Activated CD4-positive, alpha-beta T cell treated with anti-CD3 and anti-CD28 coated beads, Interleukin-2, amount 50 U/mL, for 24 hours (primary cell): ENCODE measurements at places on chromosomes 11 and 22.

- DNase-seq = no peak
Measured at GRCh38 chr11:106086850-106087249, 9.4 kb downstream of the AASDHPPT start.

DNA sequence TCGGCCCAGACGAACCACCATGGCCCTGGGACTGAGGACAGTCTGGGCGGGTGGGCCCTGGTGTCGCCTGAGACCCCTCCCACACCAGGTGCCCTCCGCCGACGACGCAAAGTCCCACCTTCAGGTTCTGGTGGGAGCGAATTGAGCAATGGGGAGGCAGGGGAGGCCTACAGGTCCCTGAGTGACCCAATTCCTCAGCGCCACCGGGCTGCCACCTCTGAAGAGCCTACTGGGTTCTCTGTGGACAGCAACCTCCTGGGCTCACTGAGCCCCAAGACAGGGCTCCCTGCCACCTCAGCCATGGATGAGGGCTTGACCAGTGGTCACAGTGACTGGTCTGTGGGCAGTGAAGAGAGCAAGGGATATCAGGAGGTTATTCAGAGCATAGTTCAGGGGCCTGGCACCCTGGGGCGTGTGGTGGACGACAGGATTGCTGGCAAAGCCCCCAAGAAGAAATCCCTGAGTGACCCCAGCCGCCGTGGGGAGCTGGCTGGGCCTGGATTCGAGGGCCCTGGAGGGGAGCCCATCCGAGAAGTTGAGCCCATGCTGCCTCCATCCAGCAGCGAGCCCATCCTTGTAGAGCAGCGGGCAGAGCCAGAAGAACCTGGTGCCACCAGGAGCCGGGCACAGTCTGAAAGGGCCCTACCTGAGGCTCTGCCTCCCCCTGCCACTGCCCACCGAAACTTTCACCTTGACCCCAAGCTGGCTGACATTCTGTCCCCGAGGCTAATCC is 2.8 kb downstream of the ARHGEF17 start:
- DNase-seq = no peak

- DNase-seq = no peak
Measured at GRCh38 chr11:614021-614622, 1.6 kb downstream of the IRF7 start.

DNA sequence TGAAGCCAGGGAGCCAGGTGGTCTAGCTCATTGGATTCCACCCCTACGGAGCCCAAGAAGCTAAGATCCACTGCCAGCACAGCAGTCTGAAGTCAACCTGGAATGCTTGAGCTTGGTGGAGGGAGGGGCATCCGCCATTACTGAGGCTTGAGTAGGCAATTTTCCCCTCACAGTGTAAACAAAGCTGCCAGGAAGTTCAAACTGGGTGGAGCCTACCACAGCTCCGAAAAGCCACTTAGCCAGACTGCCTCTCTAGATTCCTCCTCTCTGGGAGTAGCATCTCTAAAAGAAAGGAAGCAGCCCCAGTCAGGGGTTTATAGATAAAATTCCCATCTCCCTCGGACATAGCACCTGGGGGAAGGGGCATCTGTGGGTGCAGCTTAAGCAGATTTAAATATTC is 620.3 kb downstream of the NELL1 start:
- DNase-seq = no peak

- DNase-seq = no peak
Measured at GRCh38 chr11:46659908-46660307, 40.5 kb downstream of the ARHGAP1 start.

DNA sequence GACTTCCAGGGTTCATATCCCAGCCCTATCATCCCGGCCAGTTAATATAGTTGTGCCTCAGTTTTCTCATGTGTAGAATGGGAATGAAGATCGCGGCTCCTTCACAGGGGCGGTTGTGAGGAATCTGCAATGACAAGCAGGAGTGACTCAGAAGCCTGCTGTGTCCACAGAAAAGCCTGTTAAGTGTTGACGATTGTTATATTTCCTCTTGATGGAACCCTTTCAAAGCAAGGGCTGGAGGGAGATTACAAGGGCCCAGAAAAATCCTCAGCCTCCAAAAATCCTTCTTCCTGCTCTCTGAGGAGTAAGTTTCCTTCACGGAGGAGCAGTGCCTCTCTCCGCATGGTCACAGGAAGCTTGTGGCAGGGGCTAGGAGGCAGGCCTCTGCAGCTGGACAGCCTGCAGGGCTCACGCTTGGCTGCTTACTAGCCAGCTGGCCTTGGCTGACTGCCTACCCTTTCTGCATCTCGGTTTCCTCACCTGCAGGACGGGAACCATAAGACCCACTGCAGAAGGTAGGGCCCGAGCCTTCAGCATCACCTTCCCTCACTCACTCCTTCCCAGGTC is 63.4 kb downstream of the CACNG2 start:
- DNase-seq = no peak

GRCh38 chr11:10937385-10937771 is 79.5 kb upstream of the ZBED5 start:
- DNase-seq = no peak

DNA sequence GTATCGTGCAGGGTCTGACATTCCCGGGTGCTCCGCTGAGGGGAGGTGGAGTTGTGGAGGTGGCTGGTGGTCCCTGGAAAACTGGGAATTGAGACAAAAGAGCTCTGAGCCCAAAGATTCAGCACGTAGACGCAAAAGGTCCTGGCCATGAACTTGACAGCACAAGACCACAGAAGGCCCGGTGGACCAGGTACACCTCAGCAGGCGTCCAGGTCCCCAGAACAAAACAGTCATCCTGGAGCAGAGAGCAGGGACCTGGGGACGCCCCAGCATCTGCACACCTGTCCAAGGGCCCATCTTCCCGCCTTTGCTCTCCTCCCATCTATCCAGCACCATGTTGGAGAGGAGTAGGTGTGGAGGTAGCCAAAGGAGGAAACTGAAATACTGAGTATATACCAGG is 13.8 kb upstream of the MB start:
- no peak for DNase-seq

- peak; percentile 24 for DNase-seq
Measured at GRCh38 chr11:65355013-65355775, 643 bp downstream of the TIGD3 start.

DNA sequence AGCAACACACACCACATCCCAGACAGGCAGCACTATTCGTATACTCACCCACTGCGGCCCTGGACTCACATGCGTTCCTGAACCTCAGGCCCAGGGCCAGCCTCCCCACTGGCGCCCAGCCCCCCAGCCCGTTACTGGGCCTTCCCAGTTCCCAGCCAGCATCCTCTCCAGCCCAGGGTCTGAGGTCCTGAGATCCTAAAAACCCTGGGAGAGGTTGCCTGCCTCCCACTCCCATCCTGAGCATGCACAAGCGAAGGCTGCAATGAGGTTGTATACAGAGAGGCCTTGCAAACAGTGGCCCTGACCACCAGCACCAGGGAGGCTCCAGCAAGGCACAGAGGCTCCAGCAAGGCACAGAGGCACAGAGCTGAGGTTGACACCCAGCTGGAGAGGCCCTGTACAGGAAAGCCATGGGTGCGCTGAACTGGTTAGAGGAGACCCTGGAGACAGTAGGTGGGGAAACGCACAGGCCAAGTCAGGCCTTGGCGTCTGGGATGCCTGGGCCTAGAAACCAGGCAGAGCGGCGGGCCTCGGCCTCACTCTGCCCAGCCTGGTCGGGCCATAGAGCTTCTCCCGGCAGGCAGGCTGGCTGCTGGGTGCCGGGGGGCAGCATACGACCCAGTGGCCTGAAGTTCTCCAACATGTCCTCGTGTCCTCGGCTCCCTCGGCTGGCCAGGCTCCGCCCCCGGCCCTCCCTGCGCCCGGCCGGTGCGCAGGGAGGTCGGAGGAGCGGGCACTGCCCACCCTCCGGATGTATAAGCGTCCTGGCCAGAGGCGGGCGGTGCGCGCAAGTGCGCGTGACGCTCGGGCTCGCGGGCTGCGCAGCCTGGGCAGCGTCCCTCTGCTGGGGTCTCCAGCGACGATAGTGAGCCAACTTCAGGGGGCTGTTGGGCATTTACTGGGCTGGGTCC is 2.3 kb upstream of the TBX1 start:
- DNase-seq = no peak

- no peak for DNase-seq
Measured at GRCh38 chr11:17694494-17695110, 24.8 kb upstream of the MYOD1 start.

DNA sequence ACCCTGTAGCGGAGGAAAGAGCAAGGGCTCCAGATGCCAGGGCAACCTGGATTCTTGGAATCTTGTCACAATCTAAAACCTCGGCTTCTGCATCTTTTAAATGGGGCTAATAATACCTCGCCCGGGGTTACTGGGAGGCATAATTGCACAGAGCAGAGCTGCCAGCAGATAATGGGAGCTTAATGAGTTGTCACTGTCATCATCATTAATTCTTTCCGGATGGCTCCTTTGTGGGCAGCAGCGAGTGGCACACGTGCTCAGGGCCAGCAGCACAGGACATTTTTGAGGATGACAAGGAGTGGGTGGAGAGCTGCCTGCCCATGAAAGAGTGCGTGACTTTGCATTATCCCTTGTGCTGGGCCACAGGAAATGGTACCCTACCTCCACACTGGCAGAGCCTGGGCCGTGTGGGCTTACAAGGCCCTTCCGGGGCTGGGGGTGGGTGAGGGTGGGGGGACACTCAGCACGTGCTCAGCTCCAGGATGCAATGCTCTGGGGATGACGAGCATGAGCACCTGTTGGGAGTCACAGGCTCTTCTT is 5.7 kb downstream of the PDGFB start:
- DNase-seq = no peak

DNA sequence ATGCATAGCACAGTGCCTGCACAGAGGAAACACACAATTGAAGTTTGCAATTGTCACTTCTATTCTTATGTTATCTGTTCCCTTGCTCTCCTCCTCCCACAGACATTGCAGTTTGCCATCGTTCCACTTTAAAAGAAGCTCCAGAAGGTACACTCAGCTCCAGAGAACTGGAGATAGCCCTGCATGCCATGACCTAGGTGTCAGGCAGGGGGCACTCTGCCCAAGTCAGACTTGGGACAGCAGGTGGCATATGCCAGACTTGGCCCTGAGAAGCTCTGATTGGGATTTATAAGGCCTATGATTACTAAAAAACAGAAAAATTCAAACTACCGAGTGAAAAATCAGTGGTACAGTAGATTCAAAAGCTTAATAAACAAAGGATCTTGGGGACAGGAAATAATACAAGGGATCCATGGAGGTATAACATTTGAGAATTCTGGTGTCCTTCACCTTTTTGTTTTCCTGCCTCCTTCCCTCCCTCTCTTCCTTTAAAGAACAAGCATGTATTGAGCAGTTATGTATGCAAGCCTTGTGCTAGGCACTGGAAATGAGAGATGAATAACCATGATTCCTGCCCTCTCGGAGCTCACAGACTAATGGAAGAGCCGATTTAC is 40.0 kb downstream of the TENM4 start:
- DNase-seq = no peak

DNA sequence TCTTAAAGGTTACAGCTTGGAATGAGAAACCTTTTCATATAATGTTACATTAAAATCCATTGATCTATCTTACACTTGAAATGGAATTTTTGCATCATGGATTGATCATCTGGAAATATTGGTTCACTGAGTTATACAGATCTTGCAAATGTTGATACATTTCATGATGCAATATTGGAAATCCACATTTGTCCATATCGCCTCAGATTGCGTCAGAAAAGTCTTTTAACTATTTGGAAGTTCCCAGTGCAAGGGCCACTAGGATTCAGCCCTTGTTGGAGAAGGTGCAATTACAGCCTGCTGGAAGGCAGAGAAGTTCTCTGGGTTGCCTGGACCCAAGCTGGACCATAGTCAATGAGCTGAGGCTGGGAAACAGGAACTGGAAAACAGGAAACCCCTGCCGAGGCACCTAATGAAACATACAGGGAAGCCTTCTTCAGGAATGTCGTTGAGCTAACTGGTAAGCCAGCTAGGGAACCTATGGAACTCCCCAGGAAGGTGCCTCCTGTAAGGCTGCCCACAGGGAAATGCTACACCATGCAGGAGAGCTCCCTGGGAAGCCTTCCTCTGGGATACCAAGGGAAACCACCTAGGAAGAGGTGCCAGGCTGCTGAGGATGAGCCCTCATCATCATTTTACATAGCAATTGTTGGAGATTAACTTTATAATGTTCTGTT is 600.4 kb upstream of the CADM1 start:
- DNase-seq = no peak

DNA sequence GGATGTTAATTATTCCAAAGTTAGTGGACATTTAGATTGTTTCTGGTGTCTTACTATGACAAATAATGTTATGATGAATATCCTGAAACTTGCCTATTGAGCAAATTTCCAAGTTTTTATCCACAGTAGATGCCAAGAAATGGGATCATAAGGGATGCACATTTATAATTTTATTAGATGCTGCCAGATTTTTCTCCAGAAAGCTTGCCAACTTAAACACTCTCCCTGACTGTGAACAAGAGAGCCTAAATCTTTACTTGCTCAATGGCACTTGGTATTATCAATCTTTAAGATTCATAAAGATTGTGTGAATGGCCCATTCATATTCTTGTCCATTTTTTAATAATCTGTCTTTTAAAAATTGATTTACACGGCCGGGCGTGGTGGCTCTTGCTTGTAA is 82.4 kb downstream of the SPON1 start:
- DNase-seq = no peak

- DNase-seq = no peak
Measured at GRCh38 chr11:113546757-113547507, 71.7 kb upstream of the DRD2 start.

- DNase-seq = no peak
Measured at GRCh38 chr11:46800177-46800576, 45.9 kb downstream of the CKAP5 start.

DNA sequence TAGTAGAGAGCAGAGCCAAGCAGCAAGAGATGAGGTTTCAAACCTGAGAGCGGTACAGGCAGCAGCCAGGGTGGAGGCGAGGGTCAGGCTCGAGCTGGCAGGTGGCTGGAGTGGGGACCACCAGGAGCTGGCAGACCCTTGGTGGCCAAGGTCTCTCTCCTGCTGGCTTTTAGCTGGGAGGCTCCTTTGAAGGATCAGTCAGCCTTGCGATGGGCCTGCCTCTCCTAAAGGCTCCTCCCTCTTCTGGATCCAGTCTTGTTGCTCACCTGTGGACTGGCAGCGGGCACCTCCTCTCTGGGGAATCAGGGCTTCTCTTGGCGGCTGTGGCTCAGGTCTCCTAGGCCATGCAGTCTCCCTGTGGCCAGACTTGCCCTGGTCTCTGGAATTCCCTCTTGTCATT is 24.8 kb downstream of the TPST2 start:
- no peak for DNase-seq

DNA sequence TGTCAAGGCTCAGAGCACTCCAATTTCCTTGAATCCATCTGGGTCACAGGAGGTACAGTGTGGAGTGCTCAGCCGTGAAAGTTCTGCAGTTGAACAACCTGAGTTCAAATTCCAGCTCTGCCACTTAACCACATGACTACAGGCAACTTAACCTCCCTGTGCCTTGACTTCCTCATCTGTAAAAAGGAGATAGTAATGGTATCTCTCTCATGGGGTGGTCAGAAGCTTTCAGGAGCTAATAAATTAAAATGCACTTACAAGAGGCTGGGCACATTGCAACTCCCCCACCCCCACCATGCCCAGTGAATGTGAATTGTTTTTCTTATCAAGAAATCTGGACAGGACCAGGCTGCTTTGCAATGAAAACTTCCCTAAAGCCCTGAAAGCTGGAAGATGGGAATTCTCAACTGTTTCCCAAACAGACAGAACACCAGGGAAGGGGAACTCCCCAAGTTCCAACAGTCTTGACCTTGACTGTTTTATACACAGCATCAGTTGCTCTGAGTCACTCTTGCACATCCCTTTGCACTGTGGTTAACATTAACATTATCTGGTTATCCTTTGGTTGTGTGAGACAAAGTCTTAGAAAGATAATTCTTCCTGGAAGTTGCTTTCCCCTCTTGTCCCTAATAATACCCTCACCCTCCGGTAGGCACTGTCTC is 137.0 kb downstream of the SLC1A2 start:
- DNase-seq = no peak

- no peak for DNase-seq
Measured at GRCh38 chr11:69582756-69583467, 58.0 kb upstream of the CCND1 start.
